ENCODE measurements at places on chromosomes 12 and 14.

- no peak for DNase-seq
Measured at GRCh38 chr14:93857500-93858283, 69.4 kb upstream of the PRIMA1 start.

- no peak for DNase-seq
Measured at GRCh38 chr14:96225745-96226151, 21.1 kb downstream of the BDKRB2 start.

- DNase-seq = no peak
Measured at GRCh38 chr12:5964913-5965900, 20.1 kb upstream of the ANO2 start.

GRCh38 chr14:77862154-77862786, 62.4 kb downstream of the ADCK1 start:
- peak; percentile 62 for DNase-seq

- no peak for DNase-seq
Measured at GRCh38 chr14:89340200-89341181, 76.5 kb downstream of the FOXN3 start.

GRCh38 chr12:96445691-96446583, 43.4 kb upstream of the CFAP54 start:
- no peak for DNase-seq

DNA sequence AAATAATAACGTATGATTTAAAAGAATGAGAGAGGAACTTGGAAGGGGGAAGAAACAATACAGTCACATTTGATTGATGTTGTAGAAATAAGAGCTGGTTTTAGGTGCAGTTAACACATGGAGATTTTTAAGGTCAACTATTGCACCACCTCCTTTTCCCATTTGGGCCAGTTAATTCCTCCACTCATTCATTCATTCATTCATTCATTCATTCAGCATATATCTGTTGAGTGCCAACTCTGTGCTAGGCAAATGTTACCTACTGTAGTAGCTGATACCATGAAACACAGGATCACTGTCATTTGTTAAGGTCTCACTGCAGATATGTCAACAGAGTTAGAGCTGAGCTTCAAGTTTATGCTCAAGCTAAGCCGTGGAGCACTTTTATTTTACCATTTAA, 115.7 kb upstream of the ARID2 start:
- DNase-seq = no peak

- DNase-seq = no peak
Measured at GRCh38 chr14:79972230-79972629, 239.1 kb downstream of the DIO2 start.

- no peak for DNase-seq
Measured at GRCh38 chr12:113062502-113063395, 6.2 kb downstream of the DTX1 start.

GRCh38 chr12:57216921-57217879, 606 bp downstream of the NXPH4 start:
- DNase-seq = no peak

- no peak for DNase-seq
Measured at GRCh38 chr14:104034976-104035699, 50.4 kb upstream of the ASPG start.

DNA sequence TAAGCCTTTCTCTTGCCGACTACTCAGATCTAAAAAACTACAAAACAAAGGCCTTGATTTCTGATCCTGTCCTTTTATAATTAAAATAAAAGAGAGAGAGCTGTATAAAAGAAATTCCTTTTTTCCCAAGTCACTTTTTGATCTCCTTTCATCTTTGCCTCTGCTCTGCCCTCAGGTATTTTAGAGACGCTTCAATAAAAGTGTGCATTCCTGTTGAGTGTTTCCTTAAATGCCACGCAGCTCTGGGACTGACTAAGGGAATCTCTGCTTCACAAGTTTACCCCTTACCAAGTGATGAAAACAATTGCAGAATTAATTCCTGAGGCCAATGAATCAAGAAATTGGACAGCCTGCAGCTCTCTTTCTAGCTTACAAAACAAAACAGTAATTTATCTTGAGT, 1109.8 kb downstream of the TMTC2 start:
- no peak for DNase-seq

DNA sequence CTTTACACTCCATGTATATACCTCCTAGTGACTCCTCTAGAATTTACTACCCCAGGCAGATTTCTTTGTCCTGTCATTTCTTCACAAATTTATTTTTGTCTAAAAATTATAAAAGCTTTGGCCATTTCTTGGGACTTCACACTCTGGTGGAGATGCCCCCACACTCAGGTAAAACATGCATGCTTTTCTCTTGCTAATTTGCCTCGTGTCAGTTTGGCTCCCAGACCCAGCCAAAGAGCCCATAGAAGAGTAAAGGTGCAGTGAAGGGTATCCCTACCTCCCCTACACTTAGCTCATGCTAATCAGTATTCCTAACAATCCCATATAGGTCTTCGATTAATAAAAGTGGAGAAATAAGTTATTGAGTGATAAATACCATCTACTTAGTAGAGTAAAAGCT, 256.5 kb upstream of the KRR1 start:
- no peak for DNase-seq

- no peak for DNase-seq
Measured at GRCh38 chr12:132651444-132652100, 33.0 kb downstream of the P2RX2 start.

DNA sequence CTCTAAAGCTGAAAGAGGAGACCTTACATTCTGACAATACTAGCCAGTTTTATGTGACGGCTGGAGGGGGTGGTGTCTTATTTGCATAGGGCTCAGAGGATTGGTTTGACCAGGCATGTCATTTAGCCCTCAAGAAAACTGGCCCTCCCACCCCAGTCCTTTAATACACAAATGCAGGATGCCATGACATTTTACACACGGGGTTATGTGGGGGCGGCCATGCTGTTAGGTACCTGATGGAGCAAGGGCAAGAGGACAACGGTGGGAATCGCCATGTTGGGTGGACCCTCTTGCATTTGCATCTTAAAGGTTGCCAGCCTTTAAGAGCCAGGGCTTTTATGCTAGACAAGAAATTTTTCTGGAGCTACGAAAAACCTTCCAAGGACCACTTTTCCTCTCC, 23.3 kb downstream of the MDM2 start:
- no peak for DNase-seq

GRCh38 chr14:88009486-88009885, 4.6 kb downstream of the GPR65 start:
- DNase-seq = no peak

GRCh38 chr12:6967651-6968100, 2.8 kb downstream of the PHB2 start:
- no peak for DNase-seq

GRCh38 chr14:104682107-104682593, 7.3 kb upstream of the INF2 start:
- no peak for DNase-seq

DNA sequence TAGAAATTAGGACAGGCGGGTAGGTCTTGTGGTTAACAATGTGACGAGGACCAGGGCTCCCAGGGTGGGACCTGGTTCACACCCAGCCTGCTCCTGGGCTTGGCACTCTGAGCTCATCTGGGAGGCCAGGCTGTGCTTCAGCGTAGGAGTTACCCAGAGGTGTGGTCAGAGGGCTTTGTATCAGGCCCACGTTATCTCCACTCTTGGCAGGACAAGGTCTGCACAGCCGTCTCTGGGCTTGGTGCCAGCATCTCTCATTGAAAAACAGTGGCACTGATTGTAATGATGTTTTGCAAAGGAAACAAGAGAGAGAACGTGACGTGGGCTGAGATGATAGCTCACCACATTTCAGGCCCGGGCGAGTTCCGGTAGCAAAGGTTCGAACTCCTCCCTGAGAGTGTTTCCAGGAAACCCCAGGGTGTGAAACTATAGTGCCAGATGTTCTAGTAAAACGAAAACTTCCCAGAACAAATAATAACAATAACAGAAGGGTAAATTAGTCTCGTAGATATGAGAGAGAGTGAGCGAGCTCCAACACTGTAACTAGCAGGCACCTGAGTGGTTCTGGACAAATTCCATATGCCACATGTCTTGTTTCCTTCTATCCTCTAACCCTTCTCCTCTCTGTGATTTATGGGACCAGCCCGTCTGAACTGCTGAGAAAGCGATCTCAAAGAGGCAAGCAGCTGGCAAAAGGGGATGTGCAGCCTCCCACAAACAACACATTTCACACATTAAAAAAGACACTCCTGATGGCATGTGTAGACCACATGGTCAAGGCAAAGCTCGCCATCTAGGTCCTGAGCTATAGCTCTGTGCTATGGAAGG, 227.3 kb downstream of the KTN1 start:
- DNase-seq = peak; percentile 26

DNA sequence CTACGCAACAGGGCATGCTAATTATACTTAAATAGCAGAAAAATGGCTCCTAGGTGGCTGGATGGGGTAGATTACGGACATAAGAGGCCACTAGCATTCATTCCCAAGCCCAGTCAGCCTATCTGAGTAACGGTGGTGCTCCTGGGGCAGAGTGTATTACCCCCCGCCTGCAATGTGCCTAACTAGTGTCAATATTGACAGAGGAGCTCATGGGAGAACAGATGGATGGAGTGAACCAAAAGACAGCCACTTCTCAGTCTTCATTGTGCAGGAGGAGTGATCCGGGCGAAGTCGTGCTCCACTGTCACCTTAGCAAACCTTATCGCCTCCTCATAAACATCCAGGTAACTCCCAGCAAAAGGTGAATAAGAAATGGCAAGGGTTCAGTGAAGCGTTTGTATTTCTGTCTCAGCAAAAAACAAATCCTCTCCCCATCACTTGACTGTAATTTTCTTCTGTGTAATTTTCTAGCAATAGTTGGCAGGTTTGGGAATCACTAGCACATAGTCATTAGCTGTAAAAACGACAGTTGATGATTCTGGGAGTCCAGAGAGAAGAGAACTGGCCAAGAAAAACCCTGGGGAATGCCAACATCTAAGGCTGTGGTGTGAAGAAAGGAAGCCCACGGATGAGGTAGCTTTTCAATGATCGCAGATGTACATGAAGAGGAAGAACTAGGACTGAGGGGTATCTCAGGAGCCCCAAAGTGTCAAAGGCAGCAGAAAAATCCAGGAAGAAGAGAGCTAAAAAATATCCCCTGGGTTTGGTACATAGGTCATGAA, 126.6 kb upstream of the BCL2L14 start:
- DNase-seq = no peak

DNA sequence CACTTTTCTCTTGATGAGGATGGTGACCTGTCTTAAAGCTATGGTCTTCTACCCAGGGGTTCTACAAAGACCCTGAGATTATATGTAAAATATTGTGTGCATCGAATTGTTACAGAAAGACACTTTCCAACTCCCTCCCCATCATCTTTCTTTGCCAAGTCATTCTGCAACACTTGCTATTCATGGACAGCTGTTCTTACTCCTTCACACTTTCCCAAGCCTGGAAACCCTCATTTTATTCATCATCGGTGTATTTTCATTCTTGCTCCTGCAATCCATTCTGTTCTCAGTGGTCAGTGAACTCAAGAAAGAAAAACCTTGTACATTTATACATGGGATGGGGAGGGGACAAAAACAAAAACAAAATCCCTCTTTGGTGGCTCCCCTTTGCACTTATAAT, 90.5 kb upstream of the STXBP6 start:
- no peak for DNase-seq

- no peak for DNase-seq
Measured at GRCh38 chr12:74293689-74294131, 243.9 kb upstream of the ATXN7L3B start.

GRCh38 chr12:69651922-69652321, 41.2 kb upstream of the LRRC10 start:
- DNase-seq = no peak

DNA sequence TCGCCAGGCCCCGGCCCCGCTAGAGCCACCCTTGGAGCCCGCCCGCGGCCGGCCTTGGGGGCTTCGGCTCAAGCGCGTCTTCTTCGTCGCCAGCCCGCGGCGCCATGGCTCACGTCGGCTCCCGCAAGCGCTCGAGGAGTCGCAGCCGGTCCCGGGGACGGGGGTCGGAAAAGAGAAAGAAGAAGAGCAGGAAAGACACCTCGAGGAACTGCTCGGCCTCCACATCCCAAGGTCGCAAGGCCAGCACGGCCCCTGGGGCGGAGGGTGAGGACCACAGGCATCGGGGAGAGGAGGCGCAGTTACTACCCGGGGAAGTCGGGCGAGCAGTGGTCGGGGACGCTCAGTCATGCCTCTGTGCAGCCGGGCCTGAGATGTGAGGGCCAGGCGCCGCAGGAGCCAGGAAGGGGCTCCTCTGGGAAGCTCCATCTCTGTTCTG, 573 bp downstream of the ARL6IP4 start:
- no peak for DNase-seq

DNA sequence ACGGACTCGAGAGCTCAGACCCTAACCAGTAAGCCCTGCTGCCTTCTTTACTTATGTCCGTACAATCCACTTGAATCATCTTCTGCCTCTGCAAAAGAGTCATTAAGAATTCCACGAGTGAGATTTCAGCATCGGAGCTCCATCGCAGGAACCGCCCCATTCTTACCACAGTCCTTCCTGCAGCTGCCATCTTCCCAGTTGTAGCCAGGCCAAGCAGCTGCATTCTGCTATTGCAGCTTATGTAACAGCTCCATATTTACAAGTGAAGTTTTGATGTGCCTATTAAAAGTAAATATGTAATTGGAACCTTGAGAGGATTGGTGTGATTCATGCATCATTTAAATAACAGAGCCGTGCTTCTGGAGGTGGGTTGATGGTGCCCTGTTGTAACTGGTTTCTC, 157.4 kb downstream of the KICS2 start:
- DNase-seq = no peak

GRCh38 chr12:68793975-68794652, 13.9 kb upstream of the MDM2 start:
- no peak for DNase-seq

- no peak for DNase-seq
Measured at GRCh38 chr14:88310449-88310848, 12.6 kb downstream of the KCNK10 start.

DNA sequence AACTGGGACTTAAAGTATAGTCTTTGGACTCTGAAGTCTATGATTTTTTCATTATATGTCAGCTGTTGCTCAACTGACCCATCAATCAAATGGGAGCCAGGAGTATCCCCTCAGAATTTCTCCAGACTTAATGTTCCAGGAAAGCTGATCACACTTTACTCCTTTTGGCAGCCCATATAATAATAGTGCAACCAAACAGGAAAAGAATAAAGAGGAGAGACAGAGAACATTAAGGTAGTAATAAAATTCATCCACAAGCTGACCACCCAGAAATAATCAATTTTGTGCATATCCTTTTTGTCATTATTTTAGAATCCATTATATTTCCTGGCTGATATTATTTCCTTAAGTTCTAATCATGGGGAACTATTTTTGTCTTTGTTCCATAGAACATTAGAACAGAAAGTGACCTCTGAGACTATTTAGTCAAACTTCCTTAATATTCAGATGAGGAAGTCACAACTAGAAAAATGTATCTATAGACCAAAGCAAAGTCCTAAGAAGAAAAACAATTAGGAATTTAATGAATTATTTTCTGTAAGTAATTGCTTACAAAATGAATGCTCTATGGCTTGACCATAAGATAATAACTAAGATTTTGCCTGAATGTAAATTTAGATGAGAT, 238.1 kb upstream of the SEL1L start:
- no peak for DNase-seq

- DNase-seq = no peak
Measured at GRCh38 chr14:100297320-100298300, 8.6 kb downstream of the SLC25A29 start.
